GM04503 (cell line): ENCODE measurements at places on chromosomes 12 and 14.

- no peak for DNase-seq
Observed at GRCh38 chr14:90453401-90453951, 56.6 kb downstream of the CALM1 start.

GRCh38 chr12:49568442-49569162 is 660 bp upstream of the MCRS1 start:
- DNase-seq = no peak

GRCh38 chr14:85531587-85532373 is 1.8 kb downstream of the FLRT2 start:
- peak; percentile 60 for DNase-seq

- DNase-seq = peak; percentile 64
Observed at GRCh38 chr14:52068615-52069306, at the start of gene NID2. TSS of gene NID2 (minus strand) at chr14:52069059. CDS start at chr14:52068994, 65 bp downstream.

GRCh38 chr12:24551163-24551786 is 397.6 kb downstream of the BCAT1 start:
- DNase-seq = no peak

DNA sequence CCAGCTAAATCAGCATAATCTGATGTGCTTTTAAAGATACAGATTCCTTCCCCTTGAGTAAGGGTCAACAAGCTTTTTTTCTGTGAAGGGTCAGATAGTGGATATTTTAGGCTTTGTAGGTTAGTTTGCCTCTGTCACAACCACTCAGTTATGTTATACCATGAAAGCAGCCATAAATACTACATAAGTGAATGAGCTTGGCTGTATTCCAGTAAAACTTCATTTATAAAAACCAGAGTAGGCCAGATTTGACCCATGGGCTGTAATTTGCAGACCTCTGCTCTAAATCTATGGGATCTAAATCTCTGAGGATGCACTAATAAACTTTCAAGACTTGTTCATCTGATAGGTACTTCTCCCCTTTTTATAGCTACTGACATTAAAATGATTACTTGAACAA is 47.7 kb downstream of the LEMD3 start:
- no peak for DNase-seq

- no peak for DNase-seq
Observed at GRCh38 chr14:52902971-52903619, 47.8 kb downstream of the FERMT2 start.

- DNase-seq = no peak
Observed at GRCh38 chr14:78143489-78144145, 26.6 kb upstream of the NRXN3 start.

DNA sequence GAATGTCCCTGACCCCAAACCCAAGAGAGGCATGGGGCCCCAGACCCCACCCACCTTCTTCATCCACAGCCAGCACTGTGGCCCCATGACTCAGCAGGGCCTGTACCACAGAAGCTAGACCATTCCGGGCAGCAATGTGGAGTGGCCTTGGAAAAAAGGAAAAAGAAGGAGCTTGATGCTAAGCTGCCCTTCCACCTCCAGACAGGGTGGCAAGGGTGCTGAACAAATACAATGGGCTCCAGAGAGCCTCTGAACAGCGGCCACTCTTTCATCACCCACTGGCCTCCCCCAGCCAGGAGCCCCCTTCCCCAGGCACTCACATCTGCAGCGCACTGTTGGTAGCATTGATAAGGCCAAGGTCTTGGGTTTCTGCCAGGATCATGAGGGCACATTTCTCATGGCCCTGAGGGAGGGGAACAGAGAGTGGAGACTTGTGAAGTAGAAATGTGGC is 13.9 kb downstream of the SLC39A5 start:
- DNase-seq = no peak

- DNase-seq = no peak
Observed at GRCh38 chr14:53147208-53147607, 5.9 kb downstream of the DDHD1 start.

GRCh38 chr14:90087433-90087832 is 25.6 kb downstream of the KCNK13 start:
- no peak for DNase-seq

- no peak for DNase-seq
Observed at GRCh38 chr12:111076199-111076598, 155.8 kb upstream of the MYL2 start.

GRCh38 chr14:100554082-100554677 is 33.0 kb downstream of the BEGAIN start:
- no peak for DNase-seq

DNA sequence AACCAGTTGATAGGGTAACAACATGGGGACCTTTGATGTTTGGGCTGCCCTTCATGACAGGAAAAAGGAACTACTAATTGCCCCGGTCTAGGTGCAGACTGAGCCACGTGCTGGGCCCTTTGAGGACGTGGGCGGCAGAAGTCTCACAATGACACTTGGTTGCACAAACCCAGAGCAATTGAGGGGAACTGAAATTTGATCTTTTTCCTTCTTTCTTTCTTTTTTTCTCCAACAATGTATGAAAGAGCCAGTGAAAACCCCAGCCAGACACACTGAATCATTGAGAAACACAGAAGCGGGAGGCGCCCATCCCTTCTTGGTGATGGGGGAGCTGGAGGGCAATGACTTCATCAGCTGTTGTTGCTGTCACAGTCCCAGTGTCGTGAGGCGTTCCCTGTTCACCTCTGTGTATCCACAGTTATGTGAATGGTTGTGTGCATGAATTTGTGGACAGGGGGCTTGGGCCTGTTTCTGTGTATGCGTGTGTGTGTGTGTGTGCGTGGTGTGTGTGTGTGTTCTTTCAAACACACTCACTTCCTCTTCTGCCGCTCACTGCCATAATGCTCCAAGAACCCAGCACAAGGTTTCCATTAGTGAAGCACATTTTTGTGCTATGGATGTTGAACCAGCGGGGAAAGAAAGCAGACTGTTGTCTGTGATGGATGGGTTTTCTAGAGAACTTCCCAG is 137.5 kb upstream of the CCND2 start:
- DNase-seq = no peak

DNA sequence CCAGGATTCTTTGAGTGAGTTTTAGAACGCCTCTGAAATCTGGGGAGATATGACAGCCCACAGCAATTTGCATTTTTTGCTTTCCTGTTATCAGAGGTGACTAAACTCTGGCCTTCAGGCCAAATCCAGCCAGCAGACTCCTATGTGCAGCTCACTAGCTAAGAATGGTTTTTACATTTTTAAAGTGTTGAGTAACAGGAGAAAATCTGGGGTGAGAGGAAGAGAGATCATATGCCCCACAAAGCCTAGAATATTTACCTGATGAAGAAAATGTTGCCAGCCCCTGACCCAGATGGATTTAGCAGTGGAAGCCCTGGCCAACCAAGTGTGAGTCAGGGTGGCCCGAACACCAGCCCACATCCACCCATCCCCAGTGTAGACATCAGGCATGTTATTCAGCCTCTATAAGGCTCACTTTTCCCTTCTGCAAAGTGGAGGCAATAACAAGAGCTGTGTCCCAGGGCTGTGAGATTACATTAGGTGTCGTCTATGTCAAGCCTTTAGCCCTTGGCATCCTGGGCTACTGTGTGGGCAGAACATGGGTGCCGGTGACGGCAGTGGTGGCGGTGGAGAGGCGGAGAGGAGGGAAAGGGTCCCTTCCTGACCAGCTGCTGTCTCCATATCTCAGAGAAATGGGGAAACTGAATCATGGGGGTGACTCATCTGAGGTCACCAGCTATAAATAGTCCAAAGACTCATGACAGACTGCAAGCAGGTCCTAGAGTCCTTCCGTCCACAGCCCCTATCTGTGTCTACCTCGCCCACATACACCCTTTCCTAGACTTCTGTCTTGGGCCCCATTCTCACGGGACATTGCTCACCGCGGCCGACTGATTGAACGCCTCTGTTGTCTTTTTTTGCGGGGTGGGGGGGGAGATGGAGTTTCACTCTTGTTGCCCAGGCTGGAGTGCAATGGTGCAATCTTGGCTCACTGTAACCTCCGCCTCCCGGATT is 32.6 kb upstream of the CD9 start:
- DNase-seq = peak; percentile 81

DNA sequence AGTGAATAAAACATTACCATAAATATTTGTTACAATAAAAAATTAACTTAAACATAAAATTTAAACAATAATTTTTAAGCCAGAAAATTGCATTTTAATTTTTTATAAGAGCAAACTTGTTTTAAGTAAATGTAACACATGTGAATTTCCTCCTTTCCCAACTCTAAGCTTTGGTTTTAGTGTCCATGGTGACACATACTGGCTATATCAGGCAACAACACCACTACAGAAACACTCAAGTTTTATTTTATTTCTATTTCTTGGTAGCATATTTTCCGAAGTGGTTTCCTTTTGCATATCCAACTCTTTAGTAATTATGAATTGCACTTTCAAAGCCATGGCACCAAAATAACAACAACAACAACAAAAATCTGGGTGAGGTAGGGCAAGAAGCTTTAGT is 2.2 kb downstream of the NELL2 start:
- no peak for DNase-seq
